ENCODE measurements at places on chromosomes 3 and 15.

- no peak for DNase-seq
These were observed 833.7 kb downstream of the ROBO2 start for GRCh38 chr3:77873598-77873997.

GRCh38 chr15:90194655-90195054 is 6.5 kb upstream of the SEMA4B start:
- DNase-seq = no peak

DNA sequence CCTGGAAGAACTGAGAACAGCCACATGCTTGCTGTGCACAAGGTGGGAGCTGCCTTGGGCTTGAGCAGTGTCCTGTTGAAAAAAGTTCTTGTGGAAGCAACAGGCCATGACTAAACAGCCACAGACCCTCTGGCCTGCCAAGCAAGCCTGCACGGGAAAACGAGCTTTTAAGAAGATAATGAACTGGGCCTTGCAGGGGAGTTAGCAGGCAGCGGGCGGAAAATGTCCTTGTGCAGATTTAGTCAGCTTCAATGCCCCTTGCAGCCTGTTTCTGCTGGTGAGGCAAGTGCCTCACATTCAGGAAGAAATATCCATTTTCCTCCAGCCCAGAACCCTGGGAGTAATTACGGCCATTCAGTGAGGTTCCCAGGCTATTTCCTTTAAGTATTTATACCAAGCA is 126.2 kb upstream of the KLHL25 start:
- no peak for DNase-seq

GRCh38 chr3:185272033-185272432 is 18.2 kb upstream of the EHHADH start:
- DNase-seq = peak; percentile 39

DNA sequence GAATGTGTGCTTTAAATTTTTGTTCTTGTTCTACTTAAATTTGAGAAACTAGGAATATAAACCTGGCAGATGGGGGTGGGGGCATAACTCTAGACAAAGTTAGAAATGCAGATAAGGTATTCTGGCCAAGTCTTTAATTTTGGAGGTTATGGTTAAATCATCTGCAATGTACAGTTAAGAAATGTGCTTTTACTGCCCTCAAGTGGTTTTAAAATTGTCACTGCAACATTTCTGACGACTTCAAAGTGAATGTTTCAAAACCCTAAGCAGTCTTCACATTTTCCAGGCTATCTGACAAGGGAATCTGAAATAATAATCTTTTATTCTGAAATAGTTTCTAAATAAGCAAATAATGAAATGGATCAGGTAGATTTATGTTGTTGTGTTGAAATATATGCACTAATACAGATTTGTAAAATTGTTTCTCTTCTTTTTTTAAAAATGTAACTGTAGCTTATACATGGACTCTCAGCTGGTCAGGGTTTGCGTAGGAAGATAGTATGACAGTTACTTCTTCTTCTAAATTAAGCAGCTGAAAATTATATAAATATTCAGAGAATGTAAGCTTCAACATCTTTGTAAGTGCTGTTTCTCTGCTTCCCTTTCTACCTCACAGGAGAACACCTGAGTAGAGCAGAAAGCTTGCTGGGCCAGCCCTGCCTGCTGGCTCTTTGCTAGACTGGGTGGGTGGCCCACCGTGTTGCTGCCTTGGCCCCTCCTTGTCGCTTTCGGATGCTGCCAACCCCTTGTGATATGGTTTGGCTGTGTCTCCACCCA is 45.0 kb downstream of the SUCNR1 start:
- DNase-seq = peak; percentile 86

DNA sequence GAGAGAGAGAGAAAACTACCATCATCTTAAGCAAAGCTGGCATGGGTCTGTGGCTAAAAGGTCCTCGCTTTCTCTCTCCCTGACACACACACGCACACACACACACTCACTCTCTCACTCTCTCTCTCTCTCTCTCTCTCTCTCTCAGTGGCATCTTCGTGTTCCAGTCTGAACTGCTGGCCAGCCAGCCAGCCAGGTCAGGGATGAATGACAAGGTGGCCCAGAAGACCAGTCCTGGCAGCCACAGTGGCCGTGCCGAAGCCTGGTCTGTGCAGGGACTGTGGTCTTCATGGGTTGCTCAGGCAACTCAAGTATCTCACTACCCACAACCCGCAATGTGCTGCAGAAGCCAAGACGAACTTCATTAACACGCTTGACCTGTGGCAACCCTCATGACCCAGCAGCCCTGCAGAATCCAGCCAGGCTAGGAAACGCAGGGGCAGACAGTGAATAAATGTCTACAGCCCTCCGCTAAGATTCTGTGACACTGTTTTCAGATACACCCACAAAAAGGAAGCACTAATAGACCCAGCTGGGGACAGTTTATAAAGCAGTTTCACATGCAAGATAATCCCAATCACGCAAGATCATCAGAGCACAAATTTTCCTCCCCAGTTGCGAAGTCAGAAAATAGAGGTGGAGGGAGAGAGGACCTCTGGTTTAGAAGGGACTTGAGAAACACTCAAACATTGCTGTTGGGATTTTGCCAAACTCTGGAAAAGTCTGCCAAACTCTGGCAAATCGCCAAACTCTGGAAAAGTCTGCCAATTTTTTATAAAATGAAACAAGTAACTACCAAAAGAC is 66.4 kb downstream of the XXYLT1 start:
- peak; percentile 84 for DNase-seq

- DNase-seq = no peak
These were observed 100.5 kb downstream of the KCNH8 start for GRCh38 chr3:19248767-19249166.

DNA sequence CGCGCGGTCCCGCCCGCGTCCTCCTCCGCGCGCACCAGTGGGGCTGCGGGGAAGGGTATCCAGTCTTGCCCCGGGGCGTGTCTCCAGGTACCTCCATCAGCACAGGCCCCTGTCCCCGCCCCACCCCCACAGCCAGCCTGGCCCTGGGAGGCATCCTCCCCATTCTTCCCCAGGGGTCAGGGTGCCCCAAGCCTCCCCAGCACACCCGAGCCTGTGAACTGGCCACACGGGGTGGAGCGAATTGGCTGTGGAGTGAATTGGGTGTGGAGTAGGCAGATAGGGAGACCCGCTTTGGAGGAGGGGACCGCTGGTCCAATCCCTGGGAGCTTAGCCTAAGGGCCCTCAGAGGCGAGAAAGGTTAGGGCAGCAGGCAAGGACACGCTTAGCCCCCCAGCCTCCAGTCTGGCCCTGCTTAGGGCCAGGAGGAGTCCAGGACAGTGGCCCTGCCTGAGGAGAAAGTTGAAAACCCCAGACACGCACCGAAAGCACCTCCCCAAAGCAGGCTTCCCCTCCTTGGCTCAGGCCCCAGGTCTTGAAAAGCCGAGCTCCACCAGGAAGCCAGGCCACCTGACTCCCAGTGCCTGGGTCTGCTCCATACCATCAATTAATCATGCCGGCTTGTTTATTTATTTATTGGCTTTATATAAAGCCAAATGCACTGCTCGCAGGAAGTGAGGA is 107.7 kb upstream of the SLC6A11 start:
- DNase-seq = no peak

DNA sequence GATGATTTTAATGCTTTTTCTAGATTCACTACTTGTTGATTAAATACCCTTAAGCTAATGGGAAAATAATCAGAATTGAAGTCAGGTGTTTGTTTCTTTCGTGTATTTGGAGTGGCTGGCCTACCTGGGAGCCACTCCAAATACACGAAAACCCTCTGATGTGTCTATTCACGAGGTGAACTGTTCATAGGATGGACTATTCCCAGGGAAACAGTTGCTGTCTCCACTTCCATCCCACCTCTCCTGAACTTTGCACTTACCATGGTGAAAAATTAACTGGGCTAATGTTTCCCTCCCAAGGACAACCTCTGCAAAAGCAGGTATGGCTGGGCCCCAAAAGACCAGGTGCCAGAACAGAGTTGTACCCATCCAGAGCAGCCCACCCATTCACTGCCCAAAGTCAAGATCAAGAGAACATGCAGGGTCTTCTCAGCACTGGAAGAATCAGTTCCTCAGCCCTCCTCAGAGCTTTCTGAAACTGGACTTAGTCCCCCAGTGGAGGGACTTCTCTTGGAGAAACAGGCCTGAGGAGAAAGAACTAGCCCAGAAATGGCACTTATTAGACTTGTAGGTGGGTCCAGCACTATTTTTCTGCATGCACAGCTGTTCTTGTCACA is 2.9 kb upstream of the SMAD3 start:
- DNase-seq = no peak

DNA sequence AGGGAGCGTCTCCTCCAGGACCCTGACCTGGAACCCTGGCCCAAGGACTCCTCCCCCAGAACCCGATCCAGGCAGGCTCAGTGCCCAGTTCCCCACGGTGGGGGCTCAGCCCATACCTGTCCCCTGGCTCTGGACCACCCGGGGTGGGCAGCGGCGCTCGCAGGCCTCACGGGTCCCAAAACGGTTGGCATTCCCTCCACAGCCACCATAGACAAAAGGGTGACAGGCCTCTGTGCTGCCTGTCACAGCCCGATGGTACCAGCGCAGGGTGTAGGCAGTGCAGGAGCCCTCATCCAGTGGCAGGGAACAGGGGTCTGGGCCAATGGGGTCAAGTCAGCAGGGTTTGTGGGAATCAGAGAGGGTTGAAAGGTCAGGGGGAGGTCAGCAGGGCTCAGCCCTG is 1.1 kb upstream of the UCN2 start:
- DNase-seq = no peak

DNA sequence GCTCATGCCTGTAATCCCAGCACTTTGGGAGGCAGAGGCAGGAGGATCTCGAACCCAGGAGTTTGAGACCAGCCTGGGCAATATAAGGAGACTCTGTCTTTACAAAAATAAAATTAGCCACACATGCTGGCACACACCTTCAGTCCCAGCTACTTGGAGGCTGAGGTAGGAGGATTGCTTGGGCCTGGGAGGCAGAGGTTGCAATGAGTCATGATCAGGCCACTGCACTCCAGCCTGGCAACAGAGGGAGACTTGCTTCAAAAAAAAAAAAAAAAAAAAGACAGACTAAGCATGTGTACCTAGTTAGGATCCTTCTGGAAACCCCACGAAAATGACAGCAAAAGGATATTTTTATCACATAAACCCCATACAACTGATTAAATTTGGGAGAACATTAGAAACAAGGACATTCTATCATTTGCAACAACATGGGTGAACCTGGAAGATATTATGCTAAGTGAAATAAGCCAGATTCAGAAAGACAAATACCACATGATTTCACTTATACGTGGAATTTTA is 44.9 kb downstream of the METTL6 start:
- DNase-seq = no peak

DNA sequence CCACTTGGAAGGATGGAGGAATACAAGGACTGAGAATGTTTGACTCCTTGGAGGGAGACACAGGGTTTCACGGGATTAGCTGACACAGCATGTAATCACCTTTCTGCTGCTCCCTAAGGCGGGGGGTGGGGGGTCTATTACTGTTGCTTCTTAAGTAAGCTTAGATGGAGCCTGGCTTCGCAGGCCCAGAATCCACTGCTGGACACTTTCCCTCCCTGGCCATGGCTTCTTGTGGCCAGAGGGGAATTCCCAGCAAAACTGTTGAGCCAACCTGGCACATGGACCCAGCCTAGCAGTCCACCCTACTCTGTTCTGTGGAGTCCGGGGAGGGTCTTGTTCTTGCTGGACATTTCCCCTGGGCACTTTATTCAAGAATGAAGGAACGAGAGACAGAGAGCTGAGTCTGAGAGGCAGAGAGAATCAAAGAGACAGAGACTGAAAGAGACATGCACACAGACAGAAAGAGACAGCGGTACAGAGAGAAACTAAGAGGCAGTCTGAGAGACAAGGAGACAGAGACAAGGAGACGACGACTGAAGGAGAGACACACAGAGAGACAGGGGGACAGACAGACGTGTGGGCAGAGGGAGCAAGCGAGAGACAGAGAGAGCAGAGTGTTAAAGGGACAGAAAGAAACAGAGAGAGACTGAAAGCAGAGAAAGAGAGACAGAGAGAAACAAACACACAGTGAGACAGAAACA is 55.6 kb upstream of the DLG1 start:
- no peak for DNase-seq

Data from cardiac fibroblast (primary cell).